ENCODE measurements at places on chromosomes 6 and 20. TPM values are rescaled to one million over a fixed set of nuclear protein-coding genes. Genes with fewer than 3 reads are reported as not detected.

DNA sequence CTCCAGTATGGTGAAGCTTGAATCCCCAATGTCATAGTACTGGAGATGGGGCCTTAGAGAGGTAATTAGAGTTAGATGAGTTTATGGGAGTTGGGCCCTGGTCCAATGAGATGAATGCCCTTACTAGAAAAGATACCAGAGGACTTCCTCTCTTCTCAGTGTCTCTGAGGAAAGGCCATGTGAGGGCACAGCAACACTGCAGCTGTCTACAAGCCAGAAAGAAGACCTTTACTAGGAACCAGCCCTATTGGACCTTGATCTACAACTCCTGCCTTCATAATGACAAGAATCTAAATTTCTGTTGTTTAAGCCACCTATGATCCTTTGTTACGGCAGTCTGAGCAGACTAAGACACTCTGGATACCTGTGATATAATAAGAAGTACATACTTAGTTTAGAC, 31.4 kb upstream of the AKAP7 start:
- H3K27ac ChIP-seq: no peak overlapping the region
- H3K36me3 ChIP-seq: no peaks in the 10 kb centered on the region
- DNase-seq: no peak
- H3K4me1 ChIP-seq: peaks cover 16% of the 10 kb centered on the region

GRCh38 chr6:163627274-163628062, 212.9 kb downstream of the QKI start:
- no peaks in the 10 kb centered on the region for H3K27me3 ChIP-seq
- H3K27ac ChIP-seq: no peak overlapping the region
- no peaks in the 10 kb centered on the region for H3K4me1 ChIP-seq
- H3K4me3 ChIP-seq: no peak overlapping the region
- no peak for DNase-seq

GRCh38 chr6:167799033-167799821, 27.5 kb upstream of the AFDN start:
- no peak overlapping the region for H3K27ac ChIP-seq
- no peaks in the 10 kb centered on the region for H3K4me1 ChIP-seq
- H3K4me3 ChIP-seq: no peak overlapping the region
- no peaks in the 10 kb centered on the region for H3K27me3 ChIP-seq
- H3K36me3 ChIP-seq: no peaks in the 10 kb centered on the region

- H3K27me3 ChIP-seq: peaks cover 63% of the 10 kb centered on the region
- H3K4me3 ChIP-seq: peak overlapping the region; percentile 50
- H3K27ac ChIP-seq: no peak overlapping the region
- peak; percentile 68 for DNase-seq
- peaks cover 10% of the 10 kb centered on the region for H3K4me1 ChIP-seq
These were observed 8.0 kb downstream of the PRDM13 start for GRCh38 chr6:99614430-99615186.

GRCh38 chr6:16239798-16240123, 1.4 kb downstream of the GMPR start:
- H3K4me3 ChIP-seq: no peak overlapping the region
- peaks cover 11% of the 10 kb centered on the region for H3K4me1 ChIP-seq
- H3K36me3 ChIP-seq: no peaks in the 10 kb centered on the region
- no peaks in the 10 kb centered on the region for H3K27me3 ChIP-seq

DNA sequence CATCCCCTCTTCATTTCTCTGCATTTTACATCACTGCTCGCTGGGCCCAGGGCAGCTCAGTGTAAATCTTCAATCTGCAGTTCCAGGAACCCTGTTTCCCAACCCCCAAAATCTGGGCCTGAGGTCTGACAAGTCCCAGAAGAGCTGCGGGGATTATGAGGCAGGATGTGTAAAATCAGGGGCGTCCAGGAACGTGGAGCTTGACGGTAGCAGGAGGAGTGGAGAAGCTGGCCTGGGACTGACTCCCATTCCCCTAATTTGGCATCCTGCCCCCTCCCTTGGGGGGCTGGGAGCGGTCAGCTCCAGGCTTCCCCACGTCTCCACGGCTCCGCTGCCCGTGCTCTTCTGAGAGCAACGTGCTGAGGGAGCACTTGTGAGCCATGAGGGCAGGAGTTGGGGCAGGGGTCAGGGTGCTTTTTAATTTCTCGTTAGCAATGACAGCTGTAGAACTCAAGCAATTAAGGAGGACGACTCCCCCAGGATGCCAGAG, 23.4 kb upstream of the VEGFA start:
- H3K27me3 ChIP-seq: no peaks in the 10 kb centered on the region
- H3K4me1 ChIP-seq: no peaks in the 10 kb centered on the region
- H3K36me3 ChIP-seq: no peaks in the 10 kb centered on the region
- no peak overlapping the region for H3K27ac ChIP-seq
- no peak for DNase-seq

The ANGPT4 gene
- total RNA-seq: not detected

- H3K4me3 ChIP-seq: no peak overlapping the region
- H3K27ac ChIP-seq: no peak overlapping the region
- H3K4me1 ChIP-seq: no peaks in the 10 kb centered on the region
These were observed 11.9 kb upstream of the SIRPD start for GRCh38 chr20:1569415-1569881.

DNA sequence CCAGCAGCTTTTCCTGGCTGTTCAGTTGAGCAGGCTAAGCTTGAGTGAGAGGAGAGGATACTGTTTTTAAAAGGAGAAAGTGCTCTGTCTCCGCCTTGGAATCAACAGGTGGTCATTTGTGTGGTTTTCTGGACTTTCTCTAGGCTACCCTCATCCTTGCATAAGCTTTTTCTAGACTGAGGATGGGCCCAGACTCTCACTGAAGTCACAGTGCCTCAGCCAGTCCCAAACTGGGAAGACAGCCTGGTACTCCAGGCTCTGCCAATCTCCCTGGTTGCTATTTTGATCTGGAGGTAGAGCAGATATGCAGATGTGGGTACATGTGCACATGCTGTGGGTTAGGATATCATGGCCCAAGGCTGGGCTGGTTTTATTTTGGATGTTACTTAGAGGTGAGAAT, 7.0 kb downstream of the SCUBE3 start:
- no peaks in the 10 kb centered on the region for H3K36me3 ChIP-seq
- no peaks in the 10 kb centered on the region for H3K4me1 ChIP-seq
- H3K4me3 ChIP-seq: no peak overlapping the region
- no peaks in the 10 kb centered on the region for H3K27me3 ChIP-seq

The CYP21A2 gene
- not detected for total RNA-seq

GRCh38 chr20:39108746-39109145, 146.6 kb downstream of the DHX35 start:
- no peak overlapping the region for H3K27ac ChIP-seq
- DNase-seq: no peak
- peaks cover 58% of the 10 kb centered on the region for H3K27me3 ChIP-seq
- H3K4me3 ChIP-seq: no peak overlapping the region
- no peaks in the 10 kb centered on the region for H3K4me1 ChIP-seq

The CFB gene
- not detected for total RNA-seq
